GOT3 (cell line): ENCODE measurements at places on chromosomes 3 and 15.

DNA sequence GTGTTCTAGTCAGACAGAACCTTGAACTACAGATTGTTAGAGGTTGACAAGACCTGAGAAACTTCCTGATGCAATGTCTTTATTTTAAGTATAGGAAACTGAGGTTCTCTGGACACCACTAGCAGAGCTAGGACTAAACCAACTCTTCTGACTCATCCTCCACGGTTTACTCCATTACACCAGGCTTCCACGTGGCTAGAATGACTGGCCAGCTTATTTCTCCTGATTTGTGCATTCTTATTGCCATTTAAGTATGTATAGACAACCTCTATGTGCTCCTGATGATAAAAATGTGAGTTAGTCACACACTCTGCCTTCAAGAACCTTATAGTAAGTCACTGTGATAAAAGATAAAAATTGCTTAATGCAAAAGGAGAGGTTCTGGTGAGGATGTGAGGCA, 182.7 kb downstream of the MEX3B start:
- no peak for DNase-seq

DNA sequence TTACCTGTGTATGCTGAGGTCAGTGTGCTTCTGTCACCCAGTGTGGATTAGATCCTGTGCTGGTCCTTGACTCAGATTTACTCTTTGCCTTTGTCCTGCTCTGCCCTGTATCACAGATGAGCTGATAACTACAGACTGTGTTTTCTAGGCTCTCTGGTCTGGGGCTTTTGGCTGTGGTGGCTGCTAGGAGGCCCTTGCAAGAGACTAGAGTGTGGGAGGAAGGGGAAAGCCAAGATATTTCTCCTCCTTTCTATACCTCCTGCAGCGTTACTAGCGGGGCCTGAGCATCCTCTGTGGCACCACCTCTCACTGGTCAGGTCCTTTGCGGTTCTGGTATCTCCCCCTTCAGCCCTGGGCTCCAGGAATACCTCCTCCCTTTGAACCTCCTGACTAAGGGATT, 282.3 kb upstream of the TBC1D5 start:
- no peak for DNase-seq

- DNase-seq: no peak
Observed at GRCh38 chr3:160665784-160666526, 11.0 kb upstream of the ARL14 start.

DNA sequence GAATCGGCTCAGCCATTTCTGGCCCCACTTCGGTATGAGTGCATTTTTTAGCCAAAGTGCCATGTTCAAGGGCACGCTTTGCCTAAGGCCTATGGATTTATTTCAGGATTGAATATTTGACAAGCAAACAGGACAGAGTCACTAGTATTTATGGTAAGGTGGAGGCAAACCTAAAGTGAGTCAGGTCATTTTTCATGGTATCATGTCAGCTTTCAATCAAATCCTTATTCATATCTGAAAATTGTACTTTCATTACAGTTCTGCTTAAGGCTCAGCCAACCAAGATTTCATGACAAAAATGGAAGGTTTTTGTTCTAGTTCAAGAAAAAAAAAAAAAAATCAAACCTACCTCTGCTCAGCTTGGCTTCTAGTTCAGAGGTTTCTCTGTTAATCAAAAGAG, 30.5 kb upstream of the ICE2 start:
- DNase-seq: no peak

GRCh38 chr15:40241269-40242212, 2.7 kb downstream of the PAK6 start:
- no peak for DNase-seq

GRCh38 chr3:24648063-24648462, 153.4 kb upstream of the THRB start:
- no peak for DNase-seq

DNA sequence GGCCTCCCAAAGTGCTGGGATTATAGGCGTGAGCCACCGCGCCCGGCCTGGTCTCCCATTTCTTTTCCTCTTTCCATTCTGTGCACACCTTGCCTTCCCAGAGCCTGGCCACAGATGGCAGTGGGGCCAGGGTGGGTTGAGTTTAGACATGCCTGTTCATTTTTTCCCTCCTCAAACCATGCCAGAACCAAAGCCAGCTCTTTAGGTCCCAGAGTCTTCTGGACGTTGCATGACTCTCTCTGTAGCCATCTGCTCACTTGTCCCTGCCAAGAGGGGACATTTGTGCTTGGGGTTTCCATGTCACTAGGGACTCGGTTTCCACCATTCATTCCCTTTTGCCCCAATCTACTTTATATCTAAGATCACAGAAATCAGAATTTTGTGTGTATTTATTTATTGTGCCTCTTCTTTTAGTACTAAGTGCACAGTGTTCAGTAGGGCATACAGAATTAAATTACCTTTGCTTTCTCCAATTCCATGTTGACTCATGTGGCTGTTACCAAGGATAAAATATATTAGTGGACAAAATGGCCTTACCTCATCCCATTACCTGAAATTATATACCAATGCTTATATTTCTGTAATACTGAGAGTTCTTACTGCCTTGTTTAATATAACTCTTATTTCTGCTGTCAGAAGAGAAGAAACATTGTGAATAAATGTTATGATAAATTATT, 49.6 kb downstream of the USP13 start:
- no peak for DNase-seq

GRCh38 chr3:15108869-15109268, 9.9 kb upstream of the RBSN start:
- no peak for DNase-seq

DNA sequence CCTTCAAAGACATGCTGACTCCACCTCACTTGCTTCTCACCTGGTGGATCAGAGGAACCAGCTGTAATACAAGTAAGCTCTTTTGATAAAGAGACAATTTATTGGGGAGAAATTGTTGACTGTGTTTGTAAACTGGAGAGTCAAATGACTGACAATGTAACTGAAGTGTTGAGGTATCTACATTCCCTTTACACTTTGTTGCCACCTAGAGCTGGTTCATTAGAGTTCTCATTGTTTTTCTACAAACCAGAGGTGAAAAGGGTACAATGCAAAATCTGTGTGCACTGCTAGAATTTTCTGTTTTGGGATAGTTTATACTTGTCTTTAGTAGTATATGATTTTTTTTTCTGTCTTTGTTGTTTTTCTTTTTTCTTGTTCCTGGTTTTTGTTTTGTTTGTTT, 8.7 kb upstream of the LRRC58 start:
- no peak for DNase-seq

DNA sequence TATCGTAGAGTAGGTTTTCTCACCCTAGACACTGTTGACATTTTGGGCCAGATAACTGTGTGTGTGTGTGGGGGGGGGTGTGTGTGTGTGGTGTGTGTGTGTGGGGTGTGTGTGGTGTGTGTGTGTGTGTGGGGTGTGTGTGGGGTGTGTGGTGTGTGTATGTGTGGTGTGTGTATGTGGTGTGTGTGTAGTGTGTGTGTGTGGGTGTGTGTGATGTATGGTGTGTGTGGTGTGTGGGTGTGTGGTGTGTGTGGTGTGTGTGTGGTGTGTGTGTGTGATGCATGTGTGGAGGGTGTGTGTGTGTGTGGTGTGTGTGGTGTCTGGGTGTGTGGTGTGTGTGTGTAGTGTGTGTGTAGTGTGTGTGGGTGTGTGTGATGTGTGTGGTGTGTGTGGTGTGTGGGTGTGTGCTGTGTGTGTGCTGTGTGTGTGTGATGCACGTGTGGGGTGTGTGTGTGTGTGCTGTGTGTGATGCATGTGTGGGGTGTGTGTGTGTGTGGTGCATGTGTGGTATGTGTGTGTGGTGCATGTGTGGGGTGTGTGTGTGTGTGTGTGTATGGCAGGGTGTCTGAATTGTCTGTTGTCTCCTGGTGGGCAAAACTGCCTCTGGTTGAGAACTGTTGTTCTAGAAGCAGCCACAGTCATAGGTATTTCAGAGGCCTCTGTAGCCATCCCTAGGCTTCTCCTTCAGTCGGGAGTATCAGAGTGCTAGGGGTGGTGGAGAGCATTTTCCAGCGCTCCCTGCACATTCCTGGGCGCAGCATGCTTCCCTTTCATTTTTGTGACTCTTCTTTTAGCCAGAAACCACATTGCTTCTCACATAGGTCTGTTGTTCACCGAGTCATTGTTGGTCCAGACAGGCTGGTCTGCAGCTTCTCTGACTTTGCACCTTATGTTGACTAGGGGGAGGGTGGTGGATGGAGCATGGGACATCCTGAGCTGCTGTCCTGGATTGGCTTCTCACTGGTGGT, 84.4 kb downstream of the THSD4 start:
- no peak for DNase-seq

DNA sequence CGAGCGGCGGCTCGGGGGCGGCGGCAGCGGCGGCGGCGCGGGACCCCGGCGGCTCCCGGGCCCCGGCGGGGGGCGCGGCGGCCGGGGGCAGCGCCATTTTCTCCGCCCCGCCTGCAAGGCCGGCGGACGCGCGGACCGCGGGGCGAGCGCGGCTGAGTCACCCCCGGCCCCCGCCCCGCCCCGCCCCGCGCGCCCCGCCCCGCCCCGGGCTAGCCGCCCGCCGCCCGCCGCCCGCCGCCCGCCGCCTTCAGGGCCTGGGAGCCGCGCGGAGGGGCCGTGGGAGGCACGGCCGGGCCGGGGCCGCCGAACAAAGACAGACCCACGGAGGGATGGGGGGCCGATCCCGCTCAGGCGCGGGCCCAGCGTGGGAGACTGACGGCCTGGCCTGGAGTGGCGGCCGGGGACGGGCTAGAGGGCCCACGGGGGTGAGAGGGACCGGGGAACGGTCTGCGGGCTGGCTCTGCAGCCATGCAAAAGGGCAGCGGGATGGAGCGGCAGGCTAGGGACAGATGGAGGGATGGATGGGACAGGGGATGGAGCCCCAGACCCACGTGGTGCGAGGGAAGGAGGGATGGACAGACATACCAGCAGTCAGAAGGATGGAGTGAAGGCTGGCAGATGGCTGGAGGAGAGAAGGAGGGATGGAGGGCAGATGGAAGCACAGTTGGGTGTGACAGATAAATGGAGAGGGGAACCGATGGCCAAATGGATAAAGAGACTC, at the start of gene EIF4E3:
TSS of gene EIF4E3 (minus strand) at position 132 of the 721 bp plus-strand sequence. CDS start at position 97, 35 bp downstream.
- no peak for DNase-seq
